ENCODE measurements at places on chromosomes 3 and 15.

DNA sequence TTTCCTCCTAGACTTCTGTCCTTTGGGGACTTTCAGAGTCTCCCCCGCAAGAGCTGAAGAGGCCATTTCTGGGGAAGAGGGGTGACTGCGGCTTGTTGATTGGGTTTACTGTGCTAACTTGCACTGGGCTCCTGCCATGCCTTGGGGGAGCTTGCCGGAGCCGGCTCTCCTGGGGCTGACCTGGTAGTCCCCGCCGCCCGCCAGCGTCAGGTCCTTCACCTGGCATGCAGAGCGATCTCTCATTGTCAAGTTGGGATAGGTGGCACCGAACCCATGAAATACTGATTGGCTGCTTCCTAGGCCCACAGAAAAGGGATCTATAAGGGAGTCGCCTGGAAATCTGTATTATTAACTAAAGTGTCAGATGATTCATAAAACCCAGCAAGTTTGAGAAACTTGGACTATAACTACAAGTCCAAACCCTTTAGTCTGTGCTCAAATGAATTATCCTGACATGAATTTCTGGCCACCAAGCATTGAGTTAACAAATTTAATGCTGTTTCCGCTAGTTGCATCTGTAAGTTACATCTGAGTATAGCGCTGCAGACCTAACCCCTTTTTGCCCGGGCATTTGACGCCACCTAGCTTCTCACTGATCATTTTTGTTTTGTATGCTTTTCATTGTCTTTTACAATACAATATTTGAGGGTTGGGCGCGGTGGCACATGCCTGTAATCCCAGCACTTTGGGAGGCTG is 607 bp upstream of the IMP3 start:
- DNase-seq, result no peak

DNA sequence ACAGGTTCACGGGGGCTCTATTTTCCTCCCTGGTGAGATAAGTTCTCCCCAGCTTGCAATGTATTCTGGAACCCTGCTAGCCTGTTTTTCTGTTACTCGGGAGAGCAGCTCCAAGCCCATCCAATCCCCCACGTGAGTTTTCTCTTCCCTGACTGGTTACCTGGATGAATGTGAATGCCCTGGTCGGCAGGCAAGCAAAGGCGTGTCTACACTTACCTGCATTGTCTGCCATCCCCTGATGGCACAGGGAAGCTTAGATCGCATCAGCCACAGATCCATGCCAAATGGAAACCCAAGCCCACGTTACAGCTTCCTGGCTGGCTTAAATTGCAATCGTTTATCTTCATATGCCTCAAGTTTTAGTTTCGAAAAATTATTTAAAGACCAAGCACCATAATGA is 149.9 kb downstream of the FOXP1 start:
- DNase-seq, result no peak

DNA sequence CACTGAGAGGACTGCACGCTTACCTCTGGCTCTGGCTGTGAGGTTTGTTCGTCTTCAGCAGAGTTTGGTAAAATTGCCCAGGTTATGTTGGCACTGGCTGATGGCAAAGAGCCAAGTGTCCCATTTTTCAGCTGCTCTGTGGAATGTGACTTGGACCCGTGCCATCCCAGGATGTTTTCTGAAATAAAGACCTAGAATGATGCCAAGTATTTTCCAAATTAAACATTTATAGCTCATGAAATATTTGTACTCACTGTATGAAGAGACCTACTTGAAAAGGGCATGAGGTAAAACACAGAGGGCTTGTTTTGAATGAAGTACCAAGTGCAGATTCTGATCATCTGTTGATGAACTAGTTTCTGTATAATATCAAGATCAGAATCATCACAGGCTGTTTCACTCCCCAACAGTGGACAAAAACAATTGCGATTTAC is 200.5 kb downstream of the STT3B start:
- no peak for DNase-seq

GRCh38 chr3:9250236-9250635 is 790 bp upstream of the SRGAP3 start:
- DNase-seq, result no peak

- no peak for DNase-seq
These were observed 419.1 kb downstream of the TIGIT start for GRCh38 chr3:114712728-114713492.

- DNase-seq, result no peak
These were observed 181.3 kb downstream of the ISL2 start for GRCh38 chr15:76517910-76518309.

Measured in stimulated activated CD4-positive, alpha-beta T cell treated with anti-CD3 and anti-CD28 coated beads, Interleukin-15, amount 100 ng/mL, for 48 hours (primary cell).